Stimulated activated CD8-positive, alpha-beta memory T cell treated with anti-CD3 and anti-CD28 coated beads, Interleukin-4, amount 100 ng/mL, for 24 hours (primary cell): ENCODE measurements at places on chromosomes 4 and X.

- DNase-seq, result no peak
Observed at GRCh38 chrX:153395613-153396319, 5.4 kb downstream of the PNMA6E start.

- DNase-seq, result no peak
Observed at GRCh38 chr4:168572002-168572401, 75.2 kb downstream of the PALLD start.

- DNase-seq, result no peak
Observed at GRCh38 chr4:182231496-182231895, 11.7 kb upstream of the TENM3 start.

DNA sequence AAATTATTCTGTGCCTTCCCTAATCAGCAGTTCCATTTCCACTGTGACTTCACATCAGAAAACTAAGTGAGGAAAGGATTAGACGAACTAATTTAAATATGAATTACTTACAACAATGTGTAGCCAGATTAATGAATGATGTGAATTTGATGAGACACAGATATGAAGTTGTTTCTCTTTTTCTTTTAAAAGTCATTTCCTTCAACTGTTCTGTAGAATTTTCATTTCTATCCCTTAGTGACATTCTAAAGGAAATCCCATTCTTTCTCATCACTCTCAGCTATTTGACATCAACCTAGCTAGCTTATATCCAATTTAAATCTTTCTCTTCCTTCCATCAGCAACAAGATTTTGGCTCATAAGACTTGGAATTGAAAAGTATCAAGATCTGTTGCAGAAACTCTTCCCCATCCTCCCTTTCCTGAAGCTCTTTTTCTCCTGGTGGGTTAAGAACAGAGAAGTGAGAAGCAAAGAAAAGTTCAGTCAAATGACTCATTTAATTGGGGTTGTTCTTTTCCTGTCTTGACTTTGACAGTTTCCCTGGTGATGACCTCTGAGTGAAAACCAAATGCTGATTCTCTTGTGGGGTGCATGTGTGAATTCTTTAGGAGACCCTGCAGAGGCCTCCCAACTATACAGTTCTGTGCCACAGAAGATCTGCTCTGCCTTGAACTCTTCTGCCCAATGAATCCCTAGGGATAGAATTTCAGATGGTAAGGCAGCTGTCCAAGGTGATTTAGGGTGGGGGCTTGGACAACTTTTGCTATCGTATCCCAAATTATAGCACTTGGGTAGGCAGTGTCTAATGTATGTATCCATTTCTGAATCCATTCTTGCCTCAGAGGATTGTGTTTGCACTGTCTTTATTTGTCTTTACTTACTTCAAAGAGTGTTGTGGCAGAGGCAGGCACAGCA lies 232.5 kb upstream of the GPRIN3 start:
- DNase-seq, result no peak

DNA sequence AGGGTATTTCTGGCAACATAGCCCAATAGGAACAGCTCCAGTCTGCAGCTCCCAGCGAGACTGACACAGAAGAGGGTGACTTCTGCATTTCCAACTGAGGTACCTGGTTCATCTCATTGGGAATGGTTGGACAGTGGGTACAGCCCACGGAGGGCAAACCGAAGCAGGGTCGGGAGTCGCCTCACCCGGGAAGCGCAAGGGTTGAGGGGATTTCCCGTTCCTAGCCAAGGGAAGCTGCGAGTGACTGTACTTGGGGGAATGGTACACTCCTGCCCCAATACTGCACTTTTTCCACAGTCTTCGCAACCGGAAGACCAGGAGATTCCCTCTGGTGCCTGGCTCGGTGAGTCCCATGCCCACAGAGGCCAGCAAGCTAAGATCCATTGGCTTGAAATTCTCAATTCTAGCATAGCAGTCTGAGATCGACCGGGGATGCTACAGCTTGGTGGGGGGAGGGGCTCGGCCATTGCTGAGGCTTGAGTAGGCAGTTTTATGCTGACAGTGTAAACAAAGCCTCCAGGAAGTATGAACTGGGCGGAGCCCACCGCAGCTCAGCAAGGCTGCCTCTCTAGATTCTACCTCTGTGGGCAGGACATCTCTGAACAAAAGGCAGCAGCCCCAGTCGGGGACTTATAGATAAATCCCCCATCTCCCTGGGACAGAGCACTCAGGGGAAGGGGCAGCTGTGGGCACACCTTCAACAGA lies 14.0 kb upstream of the ADAD1 start:
- DNase-seq, result no peak

GRCh38 chr4:182085051-182085480 lies 158.1 kb upstream of the TENM3 start:
- DNase-seq, result no peak

- DNase-seq, result no peak
Observed at GRCh38 chr4:153010146-153010545, 74.0 kb downstream of the FHDC1 start.

- no peak for DNase-seq
Observed at GRCh38 chr4:113627321-113627720, 134.2 kb downstream of the CAMK2D start.

- DNase-seq, result no peak
Observed at GRCh38 chr4:138405466-138405891, 163.3 kb upstream of the SLC7A11 start.

DNA sequence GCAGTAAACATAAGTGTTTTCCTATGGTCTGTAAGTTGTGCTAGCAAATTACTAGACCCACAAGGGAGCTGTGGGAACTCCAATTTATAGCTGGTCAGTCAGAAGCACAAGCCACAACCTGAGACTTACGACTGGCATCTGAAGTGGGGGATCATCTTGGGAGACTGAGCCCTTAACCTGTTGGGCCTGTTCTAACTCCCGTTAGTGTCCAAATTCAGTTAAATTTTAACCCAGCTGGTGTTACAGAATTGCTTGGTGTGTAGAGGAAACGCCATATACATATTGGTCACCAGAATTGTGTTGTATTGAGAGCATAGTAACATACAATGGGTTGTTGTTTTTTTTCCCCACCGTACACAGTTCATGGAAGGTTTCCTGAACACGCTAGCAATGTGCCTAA lies 25.1 kb upstream of the NFXL1 start:
- no peak for DNase-seq

GRCh38 chrX:11137543-11138139 lies 26.5 kb downstream of the HCCS start:
- no peak for DNase-seq

DNA sequence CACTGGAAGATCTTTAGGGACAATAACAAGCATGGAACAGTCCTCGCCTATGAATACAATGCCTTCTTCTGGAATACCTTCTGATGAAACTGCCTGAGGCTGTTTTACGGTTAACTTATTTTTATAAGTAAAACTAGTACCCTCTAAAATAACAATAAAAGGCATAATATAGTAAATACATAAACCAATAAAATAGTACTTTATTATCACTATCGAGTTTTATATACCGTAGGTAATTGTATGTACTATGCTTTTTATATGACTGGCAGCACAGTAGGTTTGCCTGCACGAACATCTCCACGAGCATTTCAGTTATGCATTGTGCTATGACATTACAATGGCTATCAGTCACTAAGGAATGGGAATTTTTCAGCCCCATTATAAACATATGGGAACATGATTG lies 8.0 kb downstream of the GUCY1A1 start:
- no peak for DNase-seq

DNA sequence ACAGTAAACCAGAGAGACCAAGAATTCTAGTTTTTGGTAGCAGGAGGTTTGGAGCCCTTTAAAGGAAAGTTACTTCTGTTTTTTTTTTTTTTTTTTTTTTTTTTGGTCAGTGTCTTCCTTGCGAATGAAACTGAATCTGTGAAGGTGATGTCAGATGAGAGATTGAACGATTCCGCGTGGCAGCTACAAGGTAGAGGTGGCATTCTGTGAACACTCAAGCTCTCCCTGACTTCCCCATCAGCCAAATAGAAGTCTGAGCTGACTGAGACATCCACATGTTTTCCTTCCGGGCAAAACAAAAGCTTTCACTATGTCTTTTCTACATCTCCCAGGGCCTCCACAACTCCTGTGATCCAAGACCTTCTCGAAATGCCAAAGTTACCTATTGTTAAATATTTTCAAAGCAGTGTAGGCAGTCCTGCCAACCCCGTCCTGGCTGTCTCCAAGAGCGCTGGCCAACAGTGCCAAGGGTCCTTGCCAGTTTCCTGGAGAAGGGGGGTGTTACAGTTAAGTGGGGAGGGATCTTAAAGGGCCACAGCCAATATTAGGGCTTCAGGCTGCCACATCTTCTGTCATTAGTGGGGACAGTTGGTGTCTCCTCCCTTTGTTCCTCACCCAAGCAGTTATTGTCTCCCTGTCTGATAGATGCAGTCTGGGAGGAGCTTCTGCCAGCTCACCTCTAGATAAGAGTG lies 102.9 kb upstream of the SLC34A2 start:
- DNase-seq, result no peak

GRCh38 chr4:179097741-179098140 lies 1655.5 kb upstream of the AGA start:
- no peak for DNase-seq

- DNase-seq, result no peak
Observed at GRCh38 chr4:186762361-186762760, 38.7 kb upstream of the FAT1 start.

GRCh38 chr4:75527482-75527881 lies 13.2 kb downstream of the THAP6 start:
- no peak for DNase-seq

- DNase-seq, result no peak
Observed at GRCh38 chrX:84248226-84248625, 60.2 kb upstream of the RPS6KA6 start.

- no peak for DNase-seq
Observed at GRCh38 chr4:176226736-176227135, 31.4 kb upstream of the SPATA4 start.

DNA sequence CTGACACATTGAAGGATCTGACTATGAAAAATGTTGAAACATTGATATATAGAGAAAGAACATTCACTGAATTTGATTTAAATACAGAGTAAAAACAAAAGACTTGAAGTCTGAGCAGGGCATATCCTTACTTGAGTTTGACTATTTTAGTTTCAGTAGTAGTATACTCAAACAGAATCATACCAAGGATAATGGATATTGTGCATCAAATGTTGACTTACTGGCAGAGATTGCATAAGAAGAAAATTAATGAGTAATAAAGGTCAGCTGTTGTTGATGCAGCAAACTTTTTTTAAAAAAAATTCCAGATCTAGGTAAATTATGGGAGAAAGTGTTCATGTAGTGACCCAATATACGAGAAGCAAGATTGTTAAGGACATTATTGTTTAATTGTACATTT lies 94.5 kb upstream of the APOOL start:
- no peak for DNase-seq

DNA sequence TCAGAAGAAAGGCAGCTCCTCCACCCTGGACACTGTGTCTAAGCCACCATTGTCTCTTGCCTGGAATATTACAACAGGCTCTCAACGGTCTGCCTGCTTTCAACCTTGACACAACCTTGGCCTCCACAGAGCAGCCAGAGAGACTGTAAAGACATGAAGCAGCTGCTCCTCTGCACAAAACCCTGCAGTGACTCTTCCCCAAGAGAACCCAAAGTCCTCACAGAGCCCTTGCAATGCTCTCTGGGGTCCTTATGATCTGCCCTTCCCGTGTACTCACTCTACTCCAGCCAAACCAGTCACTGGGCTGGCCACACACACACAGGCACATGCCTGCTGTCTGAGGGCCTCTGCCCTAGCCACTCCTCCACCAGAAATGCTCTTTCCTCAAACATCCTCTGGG lies 75.9 kb upstream of the CPEB2 start:
- no peak for DNase-seq

- DNase-seq, result no peak
Observed at GRCh38 chr4:78022517-78022916, 34.6 kb upstream of the FRAS1 start.

DNA sequence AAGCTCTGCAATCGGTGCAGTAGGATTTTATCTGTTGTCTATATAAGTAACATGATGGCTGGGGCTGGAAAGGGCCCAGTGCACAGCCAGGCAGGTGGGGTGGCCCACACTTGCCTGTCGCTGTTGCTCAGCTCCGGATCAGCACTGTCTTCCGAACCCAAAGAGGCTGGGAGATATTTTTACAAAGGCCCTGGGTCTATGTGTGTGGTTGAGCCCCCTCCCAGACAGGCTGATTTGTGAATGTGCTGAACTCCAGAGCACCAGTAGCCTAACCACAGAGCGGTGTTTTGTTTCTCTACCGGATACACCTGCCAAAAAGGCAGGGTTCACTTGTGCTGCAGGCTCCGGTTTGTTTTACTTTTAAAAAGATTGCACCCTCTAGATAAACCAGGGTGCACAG lies 33.5 kb upstream of the CHRNA9 start:
- DNase-seq, result no peak

DNA sequence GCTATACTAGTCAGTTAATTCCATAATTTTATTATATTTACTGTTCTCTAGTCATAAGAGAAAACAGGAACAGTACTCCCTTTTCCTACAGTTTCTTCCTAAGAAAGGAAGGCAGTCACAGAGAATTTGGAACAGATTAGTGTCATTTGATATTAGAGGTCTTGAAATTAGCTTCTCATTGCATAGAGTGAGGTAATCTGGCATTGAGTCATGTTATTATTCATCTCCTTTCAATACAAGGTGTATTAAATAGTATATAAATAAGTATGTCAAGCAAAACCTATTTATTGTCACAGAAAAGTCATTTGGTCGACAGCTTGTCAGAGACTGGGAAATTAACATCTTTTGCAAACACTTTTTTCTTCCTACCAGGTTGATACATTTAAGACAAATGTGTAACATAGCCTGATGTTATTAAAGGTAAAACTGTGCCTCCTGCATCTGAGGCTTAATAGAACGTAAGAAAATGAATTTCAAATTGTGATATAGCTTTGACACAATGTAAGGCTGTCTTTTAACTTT lies 753.1 kb upstream of the FRG1 start:
- no peak for DNase-seq

DNA sequence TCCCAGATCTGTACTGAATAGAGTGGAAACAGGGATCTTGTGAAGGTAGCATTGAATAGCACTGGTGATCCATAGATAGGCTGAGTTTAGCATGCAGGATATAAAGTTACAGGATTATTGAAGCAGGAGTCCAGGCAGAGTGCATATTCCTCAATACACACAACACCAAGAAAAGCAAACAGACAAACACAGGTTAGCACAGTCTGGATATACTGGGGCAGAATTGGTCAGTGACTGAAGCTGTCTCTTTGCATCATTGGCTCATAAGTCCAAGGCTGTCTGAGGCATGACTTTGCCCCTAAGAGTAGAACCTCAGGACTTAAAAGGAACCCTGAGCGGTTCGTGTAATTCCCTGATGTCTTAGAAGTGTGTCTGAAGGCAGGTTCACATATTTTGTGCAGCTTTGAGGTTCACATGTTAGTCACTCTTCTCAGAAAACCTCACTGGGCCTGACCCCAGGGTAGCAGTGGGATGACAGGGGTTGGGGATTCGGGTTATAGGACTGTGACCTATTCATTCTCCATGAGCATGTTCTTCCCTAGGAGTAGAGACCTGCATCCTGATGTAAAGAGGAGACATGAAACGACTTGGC lies 134.6 kb downstream of the AASDH start:
- no peak for DNase-seq

- peak; percentile 22 for DNase-seq
Observed at GRCh38 chr4:182808673-182809416, 108.3 kb downstream of the DCTD start.
